ENCODE measurements at places on chromosomes 7 and 10. TPM values are rescaled to one million over a fixed set of nuclear protein-coding genes. Genes with fewer than 3 reads are reported as not detected.

DNA sequence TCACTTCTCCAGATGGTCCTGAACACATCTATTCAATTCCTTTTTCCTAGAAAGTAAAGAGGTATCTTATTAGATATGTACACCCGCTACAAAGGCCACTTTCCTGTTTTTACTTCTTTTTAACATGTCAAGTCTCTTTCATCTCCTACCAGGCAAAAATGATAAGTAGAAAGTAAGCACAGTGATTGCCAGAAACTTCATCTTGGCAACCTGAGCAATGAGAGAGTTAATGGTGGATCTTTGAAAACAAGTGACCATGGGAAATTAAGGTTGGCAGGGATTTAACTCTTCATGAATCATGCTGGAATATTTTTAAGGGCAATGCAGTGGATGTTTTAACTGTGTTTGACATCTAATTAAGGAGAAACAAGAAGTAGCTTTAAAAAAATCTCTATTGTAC, 2.7 kb downstream of the SEMA3A start:
- DNase-seq, result no peak

DNA sequence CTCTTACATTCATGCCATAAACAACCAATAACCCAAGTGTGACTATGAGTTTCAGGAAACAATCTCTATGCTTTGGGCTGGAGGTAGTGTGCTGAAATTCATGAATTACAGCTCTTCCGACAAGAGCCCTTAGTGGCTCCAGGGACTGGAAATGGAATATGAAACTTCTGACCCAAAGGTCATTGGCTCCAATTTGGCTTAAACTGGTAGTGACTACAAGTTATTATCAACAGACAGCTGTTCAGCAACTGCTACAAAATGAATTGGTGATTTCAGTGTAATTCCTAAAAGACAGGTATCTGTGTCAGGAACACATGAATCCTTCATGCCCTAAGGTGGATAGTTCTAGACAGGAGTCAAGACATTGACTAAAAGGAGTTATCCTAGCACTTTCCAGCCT, 745.4 kb downstream of the PHTF2 start:
- DNase-seq, result no peak

DNA sequence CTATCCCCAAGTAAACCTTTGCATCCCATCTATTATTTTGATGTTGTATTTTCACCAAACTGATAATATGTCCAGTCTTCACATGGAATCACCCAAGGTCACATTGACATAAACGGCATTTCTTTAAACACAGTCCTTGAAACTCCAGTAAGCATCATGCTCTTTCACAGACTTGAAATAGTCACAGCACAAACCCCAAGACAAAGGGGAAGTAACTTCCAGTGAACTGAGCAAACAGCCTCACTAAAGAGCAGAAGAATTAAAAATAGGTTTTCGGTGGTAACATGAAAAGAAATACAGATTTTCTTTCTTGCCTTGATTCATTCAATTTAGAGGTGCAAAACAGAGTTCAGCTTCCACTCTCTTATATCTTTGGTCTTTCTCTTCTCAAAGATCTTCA, 253.7 kb downstream of the SFMBT2 start:
- DNase-seq, result no peak

DNA sequence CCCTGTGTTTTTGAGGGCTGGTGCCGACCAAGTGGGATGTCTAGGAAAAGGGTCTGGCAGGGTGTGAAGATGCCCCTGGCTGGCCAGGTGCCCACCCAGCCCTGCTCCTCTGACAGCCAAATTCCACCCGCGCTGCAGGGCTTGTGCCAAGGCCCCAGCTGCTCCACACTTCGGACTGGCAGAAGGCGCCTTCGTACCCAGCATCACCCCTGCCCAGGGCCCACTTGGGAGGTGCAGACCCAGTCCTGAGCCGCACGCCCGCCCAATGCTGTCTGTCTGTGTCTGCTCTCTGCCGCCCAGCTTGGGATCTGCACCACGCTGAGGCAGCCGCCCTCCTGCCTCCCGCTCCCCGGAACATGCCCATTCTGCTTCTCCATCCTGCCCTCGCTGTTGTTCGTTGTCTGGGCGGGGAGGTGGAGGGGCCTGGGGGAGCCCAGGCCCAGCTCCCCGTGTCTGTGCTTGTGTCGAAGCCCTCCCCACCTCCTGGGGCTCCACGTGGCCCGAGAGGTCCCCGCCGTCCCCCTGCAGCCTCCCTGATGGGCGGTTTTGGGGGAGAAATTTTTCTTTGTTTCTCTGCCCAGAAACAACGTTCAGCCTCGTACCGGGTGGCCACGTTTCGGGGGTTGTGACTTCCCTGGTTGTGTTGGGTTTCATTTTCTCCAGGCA, 36.9 kb upstream of the PPIF start:
- DNase-seq, result no peak

The CYP3A5 gene
- total RNA-seq, result 0.20 TPM

The AKR1C8 gene
- 1.6 TPM for total RNA-seq

The PNLIPRP2 gene
- not detected for total RNA-seq

GRCh38 chr7:121084256-121084655, 95.7 kb downstream of the CPED1 start:
- DNase-seq, result no peak

DNA sequence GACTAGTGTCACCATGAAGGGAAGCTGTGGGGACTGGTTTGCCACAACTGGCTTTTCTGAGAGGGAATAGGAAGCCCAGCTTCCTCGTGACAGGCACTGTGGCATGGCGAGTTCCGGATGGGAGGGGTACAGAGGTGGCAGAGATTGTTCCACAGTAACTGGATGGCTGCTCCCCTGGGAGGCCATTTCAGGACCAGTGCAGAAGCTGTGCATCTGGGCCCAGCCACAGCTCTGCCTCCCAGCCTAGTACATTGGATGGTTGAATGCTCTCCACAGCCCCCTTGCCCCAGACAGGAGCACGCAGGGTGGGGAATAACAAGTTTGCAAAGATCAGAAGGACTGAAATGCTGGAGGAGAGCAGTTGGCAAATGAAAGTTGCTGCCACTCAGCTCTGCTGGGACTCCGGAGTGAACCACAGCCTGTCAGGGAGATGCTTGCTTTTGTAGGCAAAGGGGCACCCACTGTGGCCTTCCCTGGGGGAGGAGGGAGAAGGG, 51.8 kb downstream of the GSDME start:
- no peak for DNase-seq

GRCh38 chr10:123203393-123204126, 49.4 kb downstream of the BUB3 start:
- no peak for DNase-seq

Measured in T-helper 17 cell (primary cell).